ENCODE measurements at places on chromosomes 4 and X. TPM values are rescaled to one million over a fixed set of nuclear protein-coding genes. Genes with fewer than 3 reads are reported as not detected.

- no peak overlapping the region for H3K27ac ChIP-seq
- H3K4me3 ChIP-seq, result no peak overlapping the region
- DNase-seq, result no peak
- H3K36me3 ChIP-seq, result no peaks in the 10 kb centered on the region
- no peaks in the 10 kb centered on the region for H3K27me3 ChIP-seq
These were observed 35.4 kb downstream of the MID2 start for GRCh38 chrX:107861056-107861455.

DNA sequence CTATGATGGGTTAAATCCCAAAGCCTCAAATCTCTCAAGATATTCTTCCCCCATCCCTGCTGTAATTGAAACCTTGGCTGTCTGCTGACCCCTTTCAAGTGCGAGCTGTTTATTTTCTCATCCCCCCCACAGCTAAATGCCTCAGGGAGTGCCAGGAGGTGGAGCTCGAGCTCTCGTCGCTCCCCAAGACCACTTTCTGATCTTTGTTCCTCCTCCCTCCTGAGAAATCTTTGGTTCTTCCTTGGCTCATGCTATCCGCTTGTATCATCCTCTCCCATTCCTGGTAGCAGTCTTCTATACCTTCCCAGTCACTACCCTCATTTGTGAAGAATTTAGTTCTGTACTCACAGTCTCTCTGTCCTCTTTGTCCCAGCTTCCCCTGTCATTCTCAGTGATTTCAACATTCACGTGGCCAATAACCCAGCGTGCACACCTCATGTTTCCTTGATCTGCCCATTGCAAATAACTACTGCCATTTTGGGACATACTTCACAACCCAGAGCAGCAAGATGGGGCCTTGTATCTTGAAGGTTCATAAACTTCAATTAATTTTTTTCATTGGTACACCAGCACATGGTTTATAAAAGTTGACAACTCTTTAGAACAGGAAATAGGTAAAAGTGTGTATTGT lies 9.2 kb upstream of the SLC25A43 start:
- no peak overlapping the region for H3K27ac ChIP-seq
- H3K36me3 ChIP-seq, result no peaks in the 10 kb centered on the region
- no peak overlapping the region for H3K4me3 ChIP-seq
- no peaks in the 10 kb centered on the region for H3K4me1 ChIP-seq

DNA sequence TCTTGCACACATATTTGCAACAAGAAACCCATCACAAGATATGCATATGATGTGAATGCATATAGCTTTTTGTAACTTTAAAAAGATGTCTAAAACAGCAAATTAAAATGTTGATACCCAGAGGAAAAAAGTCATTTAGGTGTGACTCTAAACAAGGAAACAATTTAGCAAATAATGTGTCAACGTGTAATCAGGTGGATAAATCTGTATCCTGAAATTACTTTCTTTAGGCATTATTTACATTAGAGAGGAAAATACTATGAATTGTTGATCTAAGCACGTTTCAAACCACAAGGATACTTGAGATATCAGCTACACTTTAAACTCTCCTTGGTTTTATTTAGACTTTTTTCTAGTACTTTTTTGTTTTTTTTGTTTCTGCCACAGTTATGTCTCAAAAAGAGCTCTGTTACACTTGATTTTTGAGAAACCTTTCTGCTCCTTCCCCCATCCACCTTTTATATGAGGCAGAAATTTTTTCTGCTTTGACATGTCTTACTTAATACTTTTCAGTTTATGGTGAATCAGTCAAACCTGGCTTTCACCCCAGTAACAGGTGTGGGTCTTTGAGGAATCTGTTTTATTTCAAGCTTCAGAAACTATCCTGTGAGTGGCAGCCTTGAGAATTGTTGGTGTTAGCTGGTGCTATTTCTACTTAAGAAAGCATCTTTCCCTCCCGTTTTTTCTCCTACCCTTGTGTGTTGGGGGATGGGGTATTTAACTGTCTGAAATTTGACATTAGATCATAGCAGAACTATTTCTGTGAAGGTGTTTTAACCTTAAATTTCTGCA lies 1.9 kb downstream of the NPNT start:
- no peak for DNase-seq
- H3K27me3 ChIP-seq, result peaks cover 76% of the 10 kb centered on the region
- no peaks in the 10 kb centered on the region for H3K36me3 ChIP-seq
- H3K27ac ChIP-seq, result no peak overlapping the region
- H3K4me3 ChIP-seq, result no peak overlapping the region
- H3K4me1 ChIP-seq, result peaks cover 6% of the 10 kb centered on the region

DNA sequence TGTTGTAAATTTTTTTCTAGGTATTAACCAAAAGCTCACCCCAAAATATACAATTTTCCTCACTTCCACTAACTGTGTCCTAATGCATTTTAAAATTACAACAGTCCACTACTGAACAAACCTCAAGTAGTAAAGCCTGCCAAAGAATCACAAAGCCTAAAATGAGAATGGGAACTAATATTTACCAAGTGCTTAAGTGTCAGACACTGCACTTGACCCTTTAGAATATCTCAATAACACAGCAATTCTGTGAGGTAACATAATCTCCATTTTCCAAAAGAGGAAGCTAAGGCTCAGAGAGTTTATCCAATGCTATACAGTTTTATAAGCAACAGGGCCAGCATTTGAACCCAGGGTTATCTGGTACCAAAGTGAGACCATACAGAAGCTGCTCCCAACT lies 4.9 kb downstream of the SLC9A7 start:
- DNase-seq, result no peak
- no peak overlapping the region for H3K4me3 ChIP-seq
- H3K36me3 ChIP-seq, result no peaks in the 10 kb centered on the region
- H3K27ac ChIP-seq, result no peak overlapping the region

DNA sequence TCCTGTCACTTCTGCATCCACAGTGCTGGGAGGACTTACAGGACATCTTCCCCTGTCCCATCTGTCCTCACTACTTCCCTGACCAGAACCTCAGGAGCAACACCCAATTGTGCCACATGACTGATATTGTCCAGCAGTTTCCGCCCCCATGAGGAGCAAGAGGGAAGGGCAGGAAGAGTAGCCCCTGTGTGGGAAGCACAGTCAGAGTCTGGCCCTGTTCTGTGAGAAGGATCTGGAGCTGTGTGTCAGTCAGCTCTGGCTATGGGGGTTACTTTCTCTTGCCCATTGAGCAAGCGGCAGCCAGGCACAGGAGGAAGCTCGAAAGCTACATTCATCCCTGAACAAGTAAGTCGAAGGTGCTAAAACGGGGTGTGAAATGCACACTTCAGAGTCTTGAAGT lies 14.8 kb upstream of the TRIM60 start:
- peak overlapping the region; percentile 14 for H3K27ac ChIP-seq
- H3K27me3 ChIP-seq, result peaks cover 23% of the 10 kb centered on the region
- H3K4me3 ChIP-seq, result no peak overlapping the region

DNA sequence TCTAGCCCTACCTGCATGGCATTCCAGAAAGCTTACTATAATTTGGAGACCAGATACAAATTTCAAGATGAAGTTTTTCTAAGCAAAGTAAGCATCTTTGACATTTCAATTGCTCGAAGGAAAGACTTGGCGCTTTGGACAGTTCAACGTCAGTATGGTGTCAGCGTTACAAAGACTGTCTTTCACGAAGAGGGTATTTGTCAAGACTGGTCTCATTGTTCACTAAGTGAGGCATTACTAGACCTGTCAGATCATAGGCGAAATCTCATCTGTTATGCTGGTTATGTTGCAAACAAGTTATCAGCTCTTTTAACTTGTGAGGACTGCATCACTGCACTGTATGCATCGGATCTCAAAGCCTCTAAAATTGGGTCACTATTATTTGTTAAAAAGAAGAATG lies 17.6 kb downstream of the THAP9 start:
- H3K27ac ChIP-seq, result no peak overlapping the region
- DNase-seq, result no peak
- no peaks in the 10 kb centered on the region for H3K4me1 ChIP-seq
- no peaks in the 10 kb centered on the region for H3K27me3 ChIP-seq
- H3K36me3 ChIP-seq, result peaks cover 23% of the 10 kb centered on the region

- H3K27me3 ChIP-seq, result no peaks in the 10 kb centered on the region
- no peak overlapping the region for H3K27ac ChIP-seq
- no peak overlapping the region for H3K4me3 ChIP-seq
- no peak for DNase-seq
- peaks cover 8% of the 10 kb centered on the region for H3K4me1 ChIP-seq
These were observed 154.2 kb downstream of the NHS start for GRCh38 chrX:17529151-17529745.

GRCh38 chrX:152899111-152899873 lies 1.4 kb downstream of the ZNF185 start:
- no peak overlapping the region for H3K27ac ChIP-seq
- DNase-seq, result no peak
- peaks cover 9% of the 10 kb centered on the region for H3K27me3 ChIP-seq

GRCh38 chr4:55706541-55706940 lies 70.4 kb upstream of the NMU start:
- no peak overlapping the region for H3K4me3 ChIP-seq
- no peak for DNase-seq
- peaks cover 7% of the 10 kb centered on the region for H3K27me3 ChIP-seq
- no peaks in the 10 kb centered on the region for H3K36me3 ChIP-seq
- no peak overlapping the region for H3K27ac ChIP-seq

DNA sequence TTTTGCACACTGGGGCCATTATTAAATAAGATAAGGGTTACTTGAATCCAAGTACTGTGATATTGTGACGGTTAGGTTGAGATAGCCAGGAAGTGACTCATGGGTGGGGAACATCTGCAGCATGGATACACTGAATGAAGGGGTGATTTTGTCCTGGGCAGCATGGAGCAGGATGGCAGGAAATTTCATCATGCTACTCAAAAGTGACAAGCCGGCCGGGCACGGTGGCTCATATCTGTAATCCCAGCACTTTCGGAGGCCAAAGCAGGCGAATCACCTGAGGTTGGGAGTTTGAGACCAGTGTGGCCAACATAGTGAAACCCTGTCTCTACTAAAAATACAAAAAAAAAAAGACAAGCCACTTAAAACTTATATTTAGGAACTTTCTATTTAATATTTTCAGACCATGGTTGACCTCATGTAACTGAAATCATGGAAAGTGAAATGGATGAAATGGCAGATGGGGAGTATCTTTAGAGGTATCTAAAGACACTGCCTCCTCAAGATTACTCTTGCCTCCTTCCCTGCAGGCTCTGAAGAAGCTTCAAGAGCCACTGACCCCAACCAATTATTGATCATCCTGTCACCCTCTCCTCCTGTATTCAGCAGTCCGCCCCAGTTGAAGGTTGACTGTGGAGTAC lies 3.9 kb upstream of the TRIM60 start:
- H3K36me3 ChIP-seq, result no peaks in the 10 kb centered on the region
- no peak overlapping the region for H3K27ac ChIP-seq
- no peaks in the 10 kb centered on the region for H3K4me1 ChIP-seq
- DNase-seq, result no peak
- peaks cover 3% of the 10 kb centered on the region for H3K27me3 ChIP-seq
- H3K4me3 ChIP-seq, result no peak overlapping the region

GRCh38 chr4:142355421-142355930 lies 490.6 kb downstream of the INPP4B start:
- peaks cover 35% of the 10 kb centered on the region for H3K36me3 ChIP-seq
- H3K27me3 ChIP-seq, result no peaks in the 10 kb centered on the region
- peak overlapping the region; percentile 31 for H3K4me3 ChIP-seq
- H3K27ac ChIP-seq, result peak overlapping the region; percentile 82
- H3K4me1 ChIP-seq, result peaks cover 91% of the 10 kb centered on the region

GRCh38 chr4:176443646-176444409 lies 124.1 kb downstream of the SPCS3 start:
- no peak overlapping the region for H3K4me3 ChIP-seq
- no peak overlapping the region for H3K27ac ChIP-seq
- no peaks in the 10 kb centered on the region for H3K27me3 ChIP-seq

- H3K4me1 ChIP-seq, result peaks cover 24% of the 10 kb centered on the region
- peaks cover 39% of the 10 kb centered on the region for H3K36me3 ChIP-seq
- no peak for DNase-seq
- no peak overlapping the region for H3K27ac ChIP-seq
These were observed 12.1 kb downstream of the LETM1 start for GRCh38 chr4:1843852-1844251.

DNA sequence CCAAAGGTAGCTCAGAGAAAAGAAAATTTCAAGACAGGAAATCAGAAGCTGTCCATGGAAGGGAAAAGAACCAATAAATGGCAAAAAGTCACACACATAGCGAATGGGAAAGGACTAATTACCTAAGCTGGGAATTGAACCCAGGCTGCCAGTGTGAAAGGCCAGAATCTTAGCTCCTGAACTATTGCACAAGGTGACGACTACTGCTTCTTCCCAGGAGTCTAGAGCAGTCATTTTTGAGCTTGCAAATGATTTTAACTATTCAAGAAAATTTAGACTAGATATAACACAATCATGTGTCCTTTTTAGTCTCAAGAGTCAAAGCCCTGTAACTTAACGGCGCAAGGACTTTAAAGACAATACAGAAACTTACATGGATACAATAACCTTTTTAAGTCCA lies 34.1 kb upstream of the ZNF81 start:
- H3K27ac ChIP-seq, result no peak overlapping the region
- no peaks in the 10 kb centered on the region for H3K36me3 ChIP-seq
- no peak overlapping the region for H3K4me3 ChIP-seq
- H3K27me3 ChIP-seq, result no peaks in the 10 kb centered on the region
- no peak for DNase-seq
- H3K4me1 ChIP-seq, result no peaks in the 10 kb centered on the region

- peak overlapping the region; percentile 82 for H3K27ac ChIP-seq
- no peak overlapping the region for H3K4me3 ChIP-seq
- peaks cover 70% of the 10 kb centered on the region for H3K4me1 ChIP-seq
- H3K27me3 ChIP-seq, result no peaks in the 10 kb centered on the region
- peaks cover 12% of the 10 kb centered on the region for H3K36me3 ChIP-seq
These were observed 15.4 kb downstream of the FAM9C start for GRCh38 chrX:13028871-13029636.

GUCY1B1 gene
- total RNA-seq, result 0.29 TPM

ARAP2 gene
- 49.7 TPM for total RNA-seq

DSPP gene
- total RNA-seq, result not detected

GABRB1 gene
- total RNA-seq, result not detected

KIAA0232 gene
- 17.3 TPM for total RNA-seq

ARMCX2 gene
- total RNA-seq, result 2.4 TPM

DCAF4L1 gene
- total RNA-seq, result 0.07 TPM

COMMD8 gene
- total RNA-seq, result 23.0 TPM

MAGEA10 gene
- not detected for total RNA-seq

MSX1 gene
- total RNA-seq, result not detected

ADH7 gene
- not detected for total RNA-seq
